ENCODE measurements at places on chromosomes 2 and 18. TPM values are rescaled to one million over a fixed set of nuclear protein-coding genes. Genes with fewer than 3 reads are reported as not detected.

DNA sequence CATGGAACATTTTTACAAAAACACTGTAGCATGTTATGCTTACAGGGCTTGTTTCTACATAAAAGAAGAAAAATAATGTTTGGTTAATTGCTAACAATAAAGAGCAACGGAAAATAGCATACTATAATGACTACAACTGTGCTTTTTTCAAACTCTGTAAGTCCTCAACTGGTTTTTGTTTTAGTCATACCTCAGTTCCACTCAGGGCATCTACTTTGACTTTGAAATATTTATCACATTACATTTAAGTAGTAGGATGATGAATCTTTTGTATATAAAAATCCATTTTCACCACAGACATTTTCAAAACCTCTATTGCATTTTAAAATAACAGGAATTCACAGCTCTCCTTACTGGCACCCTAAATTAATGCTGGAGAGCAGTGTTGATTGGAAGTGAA lies 8.3 kb downstream of the SATB2 start:
- DNase-seq = no peak

DNA sequence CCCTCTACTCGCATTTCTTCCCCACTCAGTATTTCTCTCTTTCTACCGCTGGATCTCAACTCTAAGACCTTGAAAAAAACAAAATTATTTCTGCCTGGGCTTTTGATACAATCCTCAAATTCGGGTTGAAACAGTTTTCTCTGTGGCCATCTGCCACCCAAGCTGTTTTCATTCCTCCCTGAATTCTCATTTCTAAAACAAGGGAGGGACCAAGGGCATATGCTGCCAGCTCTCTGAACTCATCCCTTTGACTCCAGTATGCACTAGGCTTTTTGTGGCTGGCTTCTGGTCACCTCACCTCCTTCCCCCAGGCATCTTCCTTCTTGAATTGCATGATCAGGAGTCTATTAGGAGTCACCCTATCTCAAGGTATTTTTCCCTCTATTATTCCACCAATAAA lies 49.5 kb downstream of the CCDC148 start:
- no peak for DNase-seq

DNA sequence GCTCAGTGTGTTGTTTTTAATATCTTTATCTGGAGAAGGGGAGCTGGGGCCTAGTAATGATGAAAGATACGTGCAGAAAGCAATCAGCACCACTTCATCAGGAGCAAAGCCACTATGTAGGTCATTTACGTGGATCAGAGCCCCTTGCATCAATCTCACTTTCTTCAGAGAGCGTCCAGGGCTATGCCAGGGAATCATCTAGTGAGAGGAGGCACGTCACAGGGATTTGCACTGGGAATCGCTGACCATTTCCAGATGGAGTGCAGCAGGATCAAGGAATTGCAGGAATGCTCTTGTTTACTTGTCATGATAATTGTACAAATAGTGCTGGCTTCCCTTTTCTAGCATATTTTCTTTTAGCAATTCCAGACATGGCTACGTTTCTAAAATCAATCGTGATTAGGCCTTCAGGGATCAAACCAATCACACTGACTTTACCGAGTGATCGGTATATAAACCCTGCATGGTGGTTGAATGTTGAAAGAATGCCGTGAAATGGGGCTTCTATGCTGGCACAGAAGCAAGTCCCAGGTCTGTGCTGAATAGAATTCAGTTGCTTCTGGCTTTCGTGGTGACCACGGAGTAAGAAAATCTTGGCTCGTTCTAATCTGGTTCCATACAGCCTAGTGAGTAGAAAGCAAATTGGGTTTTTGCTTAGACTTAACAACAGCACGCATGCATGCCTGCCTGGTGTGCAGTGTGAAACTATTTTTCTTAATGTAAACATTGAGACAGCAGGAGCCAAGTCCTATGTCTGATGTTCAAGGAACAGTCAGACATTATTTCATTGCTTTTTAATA lies 122.8 kb downstream of the TMEM200C start:
- no peak for DNase-seq

GRCh38 chr2:63596401-63596883 lies 7.7 kb downstream of the MDH1 start:
- DNase-seq = no peak

Gene CABYR
- 3.1 TPM for total RNA-seq
